ENCODE measurements at places on chromosomes 2 and 18.
A peak's percentile ranks its signal among the peaks of the same experiment; 100 is the strongest.

- no peak for DNase-seq
These were observed 43.7 kb upstream of the SEMA4C start for GRCh38 chr2:96913398-96914202.

DNA sequence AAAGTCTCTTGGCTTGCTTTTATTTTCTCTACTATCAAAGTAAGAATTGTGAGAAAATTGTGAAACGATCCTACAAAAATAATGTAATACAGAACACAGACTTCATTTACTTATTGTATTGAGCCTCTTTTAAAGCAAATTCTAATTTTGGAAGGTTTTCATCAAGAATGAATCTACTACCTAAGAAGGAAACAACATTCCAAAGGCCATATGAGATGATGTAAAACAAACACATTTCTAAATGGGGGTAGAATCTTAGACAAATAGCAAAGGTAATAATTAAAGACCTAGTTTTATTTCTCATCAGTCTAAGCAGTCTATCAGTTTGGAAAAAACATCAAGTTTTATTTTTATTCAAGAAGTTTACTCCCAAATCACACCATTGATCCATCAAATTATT is 20.6 kb downstream of the FN1 start:
- no peak for DNase-seq

DNA sequence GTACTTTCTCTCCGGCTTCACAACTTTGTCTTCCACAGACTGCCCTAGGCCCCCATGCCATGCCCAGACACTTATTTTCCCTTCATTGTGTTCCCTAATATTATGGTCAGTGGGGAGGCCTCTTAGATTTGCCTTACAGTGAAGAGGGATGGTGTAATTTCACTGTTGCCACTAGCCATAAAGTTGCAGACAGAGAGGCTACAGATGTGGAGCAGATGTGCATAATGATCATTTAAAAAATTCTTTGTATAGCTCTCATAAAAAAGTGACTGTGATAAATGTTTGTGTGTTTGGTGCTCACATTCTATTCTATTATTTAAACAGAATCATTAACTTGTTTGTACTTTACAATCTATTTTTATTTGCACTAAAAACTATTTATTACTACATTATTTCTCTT is 67.5 kb upstream of the FN1 start:
- no peak for DNase-seq

DNA sequence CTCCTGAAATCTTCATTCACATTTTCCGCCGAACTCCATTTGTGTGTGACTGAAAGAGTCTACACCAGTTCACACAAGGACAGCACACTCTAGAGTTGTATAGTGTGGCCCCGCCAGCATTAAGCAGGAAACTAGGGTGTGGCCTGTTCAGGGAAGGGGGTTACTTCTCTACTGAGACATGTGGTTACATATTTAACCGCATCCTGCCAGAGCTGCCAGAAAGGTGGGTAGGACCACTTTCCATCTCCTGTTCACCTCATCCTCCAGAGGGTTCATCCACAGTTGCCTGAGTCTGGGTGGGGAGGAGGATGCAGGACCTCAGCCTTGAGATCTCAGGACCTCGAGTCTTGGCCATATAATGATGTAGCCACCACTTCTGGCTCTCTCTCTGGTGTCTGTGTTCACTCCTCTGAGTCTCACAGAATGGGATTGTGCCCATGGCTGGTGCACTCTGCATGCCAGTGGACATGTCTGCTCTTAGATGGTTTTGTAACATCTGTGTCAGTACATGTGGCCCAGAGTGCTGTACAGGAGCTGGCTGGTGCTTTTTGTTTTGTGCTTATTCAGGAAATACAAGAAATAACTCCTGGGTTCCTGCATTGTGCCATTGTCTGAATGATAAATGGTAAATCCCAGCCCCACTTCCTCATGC is 7.7 kb upstream of the SP140L start:
- DNase-seq = no peak

DNA sequence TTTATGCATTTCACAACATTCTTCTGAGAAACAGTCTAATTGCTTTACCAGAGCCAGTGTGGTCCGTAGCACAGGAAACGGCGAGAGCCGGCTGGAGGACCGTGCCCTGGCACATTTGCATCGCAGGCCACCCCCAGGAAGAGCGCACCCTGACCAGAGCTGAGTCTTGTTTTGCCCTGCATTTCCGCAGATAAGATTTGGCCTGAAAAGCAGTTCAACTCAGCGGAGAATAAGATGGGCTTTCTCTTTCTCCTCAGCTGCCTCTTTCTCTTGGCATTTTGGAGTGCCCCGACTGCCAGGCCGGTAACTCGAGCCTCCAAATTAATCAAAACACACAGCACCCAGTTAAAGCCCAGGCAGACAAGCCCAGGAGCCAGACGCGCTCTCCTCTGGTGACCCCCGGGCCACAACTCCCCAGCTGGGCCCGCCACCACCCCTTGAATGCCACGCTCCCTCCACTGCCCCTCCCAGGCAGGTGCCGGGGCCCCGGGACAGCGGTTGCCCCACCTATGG is 464 bp downstream of the COL4A4 start:
- no peak for DNase-seq

GRCh38 chr2:68469935-68470334 is 2.5 kb downstream of the APLF start:
- DNase-seq = no peak

DNA sequence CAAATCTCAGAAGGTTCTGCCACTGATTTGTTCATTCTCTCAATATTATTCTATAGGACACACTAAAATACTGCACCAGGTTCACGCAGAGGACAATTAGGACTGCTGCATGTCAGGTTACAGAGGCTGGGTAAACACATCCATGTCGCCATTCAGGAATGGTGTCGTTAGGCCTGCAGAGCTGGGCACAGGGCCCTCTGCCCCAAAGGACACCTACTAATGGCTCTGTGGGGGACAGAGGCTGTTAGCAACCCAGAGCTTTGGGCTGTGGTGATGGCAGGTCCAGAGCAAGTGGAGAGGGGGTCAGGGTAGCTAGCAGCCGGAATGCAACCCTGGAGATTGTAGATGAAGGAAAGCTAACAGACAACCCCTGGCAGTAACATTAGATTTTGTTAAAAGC is 115.9 kb downstream of the TTC32 start:
- no peak for DNase-seq

DNA sequence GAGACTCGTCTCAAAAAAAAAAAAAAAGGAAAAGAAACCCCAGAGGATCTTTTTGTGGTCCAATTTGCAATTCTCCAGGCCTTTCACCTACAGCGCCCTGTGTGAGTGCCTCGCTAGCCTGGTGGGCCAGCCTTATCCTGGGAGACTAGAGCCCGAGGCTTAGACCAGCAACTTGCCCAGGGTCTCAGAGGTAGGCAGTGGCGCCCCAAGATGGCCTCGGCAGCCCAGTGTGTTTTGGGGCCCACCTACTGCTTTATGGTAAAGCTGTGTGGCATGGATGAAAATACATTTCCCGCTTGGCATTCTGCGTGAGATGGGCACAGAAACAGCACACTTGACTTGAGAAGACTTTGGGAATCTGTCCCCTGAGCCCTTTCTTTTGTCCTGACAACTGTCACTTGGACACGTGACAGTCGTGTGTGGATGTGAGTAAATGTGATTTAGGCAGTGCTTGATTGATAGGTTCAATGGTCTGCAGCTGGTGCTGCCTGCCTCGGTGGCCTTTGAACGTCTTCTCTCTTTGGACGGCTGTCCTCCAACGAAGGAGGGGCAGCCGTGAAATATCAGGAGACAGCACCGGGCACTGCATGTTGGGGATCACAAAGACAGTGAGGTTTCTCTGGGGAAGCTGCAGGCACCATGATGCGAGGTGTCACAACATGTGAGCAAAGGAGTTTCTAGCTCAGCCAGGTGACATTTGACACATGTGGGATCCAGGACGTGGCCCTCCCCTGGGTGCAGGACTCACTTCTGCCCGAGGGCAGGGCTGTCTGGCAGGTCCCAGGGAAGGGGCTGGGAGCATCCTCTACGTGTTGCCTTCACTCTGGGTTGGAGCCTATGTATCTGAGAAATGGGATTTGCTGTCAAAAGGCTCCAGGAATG is 209.5 kb upstream of the TWIST2 start:
- no peak for DNase-seq

- no peak for DNase-seq
These were observed 7.3 kb upstream of the ASIC4 start for GRCh38 chr2:219506802-219507526.

DNA sequence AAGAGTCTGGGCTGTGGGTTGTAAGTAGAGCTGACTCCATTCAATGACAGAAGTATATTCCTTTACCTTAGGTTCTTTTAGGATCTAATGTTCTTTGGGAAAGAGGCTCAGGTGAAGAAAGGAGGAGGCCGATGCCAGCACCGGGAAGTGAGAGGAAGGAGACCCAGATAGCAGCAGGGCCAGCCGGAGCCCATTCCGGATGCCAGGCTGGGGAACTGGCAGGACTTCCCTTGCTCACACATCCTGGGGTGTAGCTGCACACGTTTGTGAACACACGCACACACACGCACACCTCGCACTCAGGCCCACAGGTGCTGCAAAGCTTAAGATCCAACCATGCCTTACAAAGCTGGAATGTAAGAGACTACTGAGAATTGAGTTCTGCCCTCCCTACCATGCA is 95.8 kb upstream of the SMAD2 start:
- no peak for DNase-seq

GRCh38 chr2:31525876-31526275 is 54.9 kb downstream of the SRD5A2 start:
- DNase-seq = no peak

- no peak for DNase-seq
These were observed 139.4 kb downstream of the OSR1 start for GRCh38 chr2:19219060-19219459.

GRCh38 chr2:43676322-43677050 is at the start of gene C1GALT1C1L:
Gene C1GALT1C1L, minus strand, starts transcription at chr2:43676429. Its CDS starts 107 bp downstream, at chr2:43676322.
- peak; percentile 14 for DNase-seq

GRCh38 chr18:78238404-78239089 is 741.1 kb upstream of the SALL3 start:
- no peak for DNase-seq

- DNase-seq = no peak
These were observed 15.5 kb upstream of the CD226 start for GRCh38 chr18:69963196-69963595.

DNA sequence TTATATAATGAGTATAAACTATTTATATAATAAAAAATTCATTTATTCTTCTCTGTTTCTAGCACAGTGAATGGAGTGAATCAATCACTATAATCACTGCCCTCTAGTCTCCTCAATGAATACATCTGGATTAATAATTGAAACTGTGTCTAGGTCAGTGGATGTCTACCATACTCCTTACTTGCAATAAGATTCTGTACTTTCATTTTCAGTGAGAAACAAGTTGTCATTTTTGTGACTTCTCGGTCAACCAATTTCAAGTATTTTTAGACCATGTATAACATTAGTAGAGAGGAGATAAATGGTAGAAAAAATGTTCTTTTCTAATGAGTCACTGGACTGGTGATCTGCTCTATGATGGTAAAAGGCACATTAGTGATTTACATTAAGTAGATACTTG is 799.6 kb upstream of the CHAC2 start:
- no peak for DNase-seq

DNA sequence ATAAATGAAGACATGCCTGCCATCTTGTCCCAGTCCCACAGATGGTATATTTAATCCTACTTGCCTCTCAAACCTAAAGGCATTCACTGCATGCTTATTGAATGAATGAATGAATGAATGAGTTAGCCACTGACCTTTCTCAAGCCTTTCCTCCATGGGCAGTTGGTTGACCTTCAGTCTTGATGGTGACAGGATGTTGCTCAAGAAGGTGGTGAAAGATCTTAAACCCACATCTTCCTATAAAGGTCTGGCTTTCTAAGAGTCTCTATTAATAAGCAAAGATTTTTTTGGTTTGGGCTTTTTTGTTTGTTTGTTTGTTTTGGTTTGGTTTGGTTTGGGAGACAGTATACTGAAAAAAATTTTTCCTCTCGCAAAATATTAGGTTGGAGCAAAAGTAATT is 41.7 kb downstream of the KIAA2012 start:
- DNase-seq = no peak

DNA sequence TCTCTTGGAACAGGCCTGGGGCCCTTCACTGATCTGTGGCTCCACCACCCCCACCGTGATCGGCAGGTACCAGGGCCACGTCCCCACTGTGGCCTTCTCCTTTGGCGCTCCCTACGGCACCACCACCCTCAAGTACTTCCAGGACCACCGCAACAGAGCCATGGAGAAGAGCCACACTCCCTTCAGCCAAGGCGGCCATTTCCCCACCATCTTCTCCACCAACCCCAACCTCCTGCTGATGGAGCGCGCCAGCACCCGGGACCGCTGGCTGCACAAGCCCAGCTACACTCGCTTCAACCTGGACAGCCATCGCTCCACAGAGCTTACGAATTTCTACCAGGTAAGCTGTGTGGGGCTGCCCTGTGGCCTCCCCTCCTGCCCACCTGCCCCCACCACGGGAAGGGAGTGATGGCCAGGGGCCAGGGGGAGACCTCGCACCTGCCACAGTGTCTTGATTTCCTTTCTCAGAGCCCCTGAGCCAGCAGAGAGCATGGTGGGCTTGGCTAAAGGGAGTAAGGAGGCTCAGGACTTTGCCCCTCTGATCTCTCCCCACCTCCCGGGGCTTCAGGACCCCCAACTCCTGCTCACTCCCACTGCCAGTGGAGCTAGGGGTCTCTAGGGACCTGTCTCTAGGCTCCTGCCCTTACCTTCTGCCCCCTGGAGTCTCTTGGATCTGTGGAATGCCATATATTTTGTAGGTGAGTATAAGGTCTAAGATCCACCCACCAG is 65.2 kb downstream of the CIB4 start:
- DNase-seq = no peak

DNA sequence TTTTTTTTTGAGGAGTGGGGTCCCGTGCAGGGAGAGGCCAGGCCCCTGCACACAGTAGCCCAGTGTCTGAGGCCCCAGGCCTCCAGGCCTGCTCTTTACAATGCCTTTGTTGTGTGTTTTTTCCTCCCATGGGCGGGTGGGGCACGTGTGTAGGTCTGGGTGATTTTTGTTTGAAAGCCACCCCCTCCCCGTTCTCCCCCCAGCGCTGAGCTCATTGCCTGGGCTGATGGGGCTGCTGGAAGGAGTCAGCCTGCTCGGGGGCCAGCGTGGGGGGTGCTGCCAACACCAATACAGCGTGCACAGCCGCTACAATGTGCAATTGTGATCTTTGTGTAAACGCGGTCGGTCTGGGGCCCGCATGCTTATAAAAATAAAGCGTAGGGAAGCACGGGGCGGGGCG is 142.7 kb downstream of the DYSF start:
- DNase-seq = no peak

- no peak for DNase-seq
These were observed 43.8 kb upstream of the SERTAD2 start for GRCh38 chr2:64697297-64698176.

DNA sequence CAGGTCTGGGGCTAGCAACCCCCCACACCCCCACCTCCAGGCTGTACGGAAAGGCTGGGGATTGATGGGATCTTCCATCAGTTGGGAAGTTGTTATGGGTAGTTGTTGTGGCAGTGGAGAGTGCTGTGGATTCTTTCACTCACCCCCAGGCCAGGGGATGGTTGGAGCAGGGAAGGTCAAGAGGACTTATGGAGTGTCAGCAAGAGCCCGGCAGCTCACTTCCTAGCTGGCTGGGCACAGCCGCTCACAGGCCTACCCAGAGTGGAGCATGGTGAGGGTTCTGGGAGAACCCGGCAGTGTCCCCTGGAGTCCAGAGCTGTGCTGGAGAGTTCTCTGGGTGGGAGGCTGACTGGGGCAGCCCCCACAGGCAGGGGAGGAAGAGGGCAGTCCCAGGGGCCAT is 122.2 kb downstream of the MSH2 start:
- DNase-seq = no peak

Data from cortex of kidney (tissue), 1 donor.